ENCODE measurements at places on chromosomes 2 and 18.

DNA sequence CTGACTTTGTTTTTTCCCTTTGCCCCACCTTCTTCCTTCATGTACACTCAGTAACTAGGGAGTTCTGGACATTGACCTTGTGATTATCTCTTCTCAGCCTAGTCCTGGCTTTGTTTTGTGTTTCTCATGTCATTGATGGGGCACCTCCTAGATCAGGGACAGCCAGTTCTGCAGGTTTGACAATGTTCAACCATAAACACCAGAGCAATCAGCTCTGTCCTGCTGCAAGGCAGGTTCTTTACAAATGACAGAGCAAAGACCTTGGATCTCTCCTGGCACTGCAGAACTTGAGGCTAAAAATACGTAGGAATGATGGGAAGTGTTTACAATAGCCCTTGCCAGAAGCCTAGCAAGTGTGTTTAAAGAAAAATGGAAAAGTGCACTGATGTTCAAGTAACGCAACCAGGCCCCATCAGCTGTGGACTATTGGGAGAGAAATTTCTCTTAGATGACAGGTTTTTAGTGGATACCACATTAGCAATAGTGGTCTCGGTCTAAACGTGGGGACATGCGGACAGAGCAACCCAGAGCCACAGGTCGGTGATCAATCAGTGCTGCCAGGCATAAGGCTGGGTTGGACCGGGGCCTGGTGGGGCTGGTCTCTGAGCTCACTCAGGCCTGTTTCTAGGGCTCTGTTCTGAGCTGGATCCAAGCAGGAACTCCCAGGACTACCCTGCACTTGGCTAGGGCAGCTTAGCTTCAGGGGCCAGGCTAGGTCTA is 76.8 kb downstream of the SOWAHC start:
- no peak for DNase-seq

DNA sequence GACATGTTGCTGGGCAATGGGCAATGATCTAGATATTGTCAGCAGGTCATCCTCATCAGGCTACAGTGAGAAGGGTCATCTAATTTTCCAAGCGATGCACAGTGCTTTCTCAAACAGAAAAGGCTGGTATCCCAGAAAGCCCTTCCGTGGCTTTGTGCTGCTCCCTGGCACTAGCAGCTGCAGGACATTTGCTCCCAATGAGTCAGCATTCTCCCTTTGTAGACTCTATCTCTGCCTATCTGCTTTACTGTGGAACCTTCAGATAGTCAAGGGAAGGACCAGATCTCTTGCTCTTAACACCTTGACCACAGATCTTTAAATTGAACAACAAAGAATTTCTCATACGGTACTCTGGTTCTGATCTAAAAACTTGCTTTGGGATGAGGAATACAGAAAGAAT is 101.4 kb downstream of the CDH2 start:
- DNase-seq = no peak

DNA sequence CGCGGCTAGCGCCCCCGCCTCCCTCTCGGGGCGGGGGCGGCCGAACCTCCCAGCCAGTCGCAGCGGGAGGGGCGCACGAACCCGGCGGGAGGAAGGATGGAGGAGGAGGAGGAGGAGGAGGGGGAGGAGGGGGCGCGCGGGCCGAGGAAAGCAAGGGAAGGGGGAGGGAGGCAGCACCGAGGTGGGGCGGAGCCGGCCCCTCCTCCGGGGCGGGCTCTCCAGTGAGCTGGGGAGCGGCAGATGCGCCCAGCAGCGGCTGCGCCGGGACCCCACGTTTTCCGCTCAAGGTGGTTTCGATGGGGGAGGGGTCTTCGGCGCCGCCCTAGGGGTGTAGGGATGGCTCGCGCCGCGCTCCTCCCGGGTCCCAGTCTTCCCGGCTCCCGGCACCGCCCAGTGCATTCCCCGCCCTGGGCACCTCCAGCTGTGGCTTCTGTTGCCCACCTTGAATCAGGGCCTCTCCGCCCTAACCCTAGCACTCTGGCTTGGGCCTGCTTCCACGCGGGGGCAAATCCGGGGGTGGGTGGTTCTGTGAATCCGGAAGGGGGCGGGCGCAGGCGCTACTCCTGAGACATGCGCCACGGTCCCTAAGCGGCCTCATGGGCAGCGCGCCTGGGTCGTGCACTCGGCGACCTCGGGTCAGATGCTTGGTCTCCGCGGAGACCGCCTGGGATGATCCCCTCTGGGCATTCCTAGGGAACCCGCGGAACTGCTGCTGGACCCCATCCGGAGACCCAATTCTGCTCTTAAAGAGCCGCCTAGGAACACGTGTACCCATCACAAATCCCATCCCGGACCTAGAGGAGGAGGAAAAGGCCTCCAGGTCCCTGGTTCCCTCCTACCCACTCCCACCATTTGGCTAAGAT is at the start of gene FBXO41:
Gene FBXO41, minus strand, starts transcription at position 183 of the 863 bp plus-strand sequence. CDS start 14,848 bp downstream, outside the sequence.
- peak; percentile 52 for DNase-seq

GRCh38 chr18:676736-677135 is 19.3 kb downstream of the TYMS start:
- no peak for DNase-seq

DNA sequence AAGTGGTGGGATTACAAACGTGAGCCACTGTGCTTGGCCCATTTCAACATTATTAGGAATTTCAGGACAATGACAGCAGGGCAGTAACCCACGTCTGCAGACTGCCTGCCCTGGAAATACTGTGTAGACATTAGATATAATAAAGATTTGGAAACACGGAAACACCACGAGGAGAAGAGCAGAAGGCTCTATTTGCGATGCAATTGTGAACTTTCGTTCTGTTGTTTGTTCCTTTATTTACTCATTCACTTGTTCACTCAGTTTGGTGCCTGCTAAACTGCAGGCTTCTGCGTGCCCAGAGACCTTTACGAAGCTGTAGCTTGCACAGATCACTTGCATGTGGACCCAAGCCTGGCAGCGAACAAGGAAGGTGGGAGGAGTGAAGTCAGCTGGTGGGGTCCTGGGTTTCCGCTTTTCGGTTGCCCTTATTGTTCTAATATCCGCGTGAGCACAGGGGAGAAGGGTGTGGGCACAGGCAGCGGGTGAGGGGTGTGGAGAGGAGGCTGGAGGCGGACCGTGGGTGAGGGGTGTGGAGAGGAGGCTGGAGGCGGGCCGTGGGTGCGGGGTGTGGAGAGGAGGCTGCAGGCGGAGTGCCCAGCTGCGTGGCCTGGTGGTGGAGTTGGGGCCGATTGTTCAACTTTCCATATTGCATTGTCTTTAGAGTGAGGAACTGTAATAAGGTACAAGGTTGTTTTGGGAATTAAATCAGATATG is 3.4 kb downstream of the COLEC11 start:
- DNase-seq = no peak

- no peak for DNase-seq
Measured at GRCh38 chr2:222783592-222783991, 77.2 kb upstream of the ACSL3 start.

- DNase-seq = no peak
Measured at GRCh38 chr2:134739879-134740301, 21.1 kb upstream of the TMEM163 start.

DNA sequence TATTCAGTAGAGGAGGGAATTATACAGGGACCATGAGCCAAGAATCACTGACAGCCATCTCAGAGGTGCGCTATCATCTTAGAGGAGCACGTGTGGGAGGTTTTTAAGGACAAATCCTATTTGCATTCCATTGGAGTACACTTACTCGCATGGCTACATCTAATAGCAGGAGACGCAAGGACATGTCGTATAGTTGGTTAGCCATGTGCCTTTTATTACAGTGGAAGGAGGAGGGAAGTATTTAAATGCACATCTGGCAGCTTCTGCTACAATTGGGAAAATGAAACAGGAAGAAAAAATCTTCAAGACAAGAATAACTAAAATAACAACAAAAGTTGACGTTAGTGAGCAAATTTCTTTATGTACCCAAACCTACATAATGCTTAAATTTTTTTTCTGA is 86.5 kb upstream of the UGP2 start:
- no peak for DNase-seq

DNA sequence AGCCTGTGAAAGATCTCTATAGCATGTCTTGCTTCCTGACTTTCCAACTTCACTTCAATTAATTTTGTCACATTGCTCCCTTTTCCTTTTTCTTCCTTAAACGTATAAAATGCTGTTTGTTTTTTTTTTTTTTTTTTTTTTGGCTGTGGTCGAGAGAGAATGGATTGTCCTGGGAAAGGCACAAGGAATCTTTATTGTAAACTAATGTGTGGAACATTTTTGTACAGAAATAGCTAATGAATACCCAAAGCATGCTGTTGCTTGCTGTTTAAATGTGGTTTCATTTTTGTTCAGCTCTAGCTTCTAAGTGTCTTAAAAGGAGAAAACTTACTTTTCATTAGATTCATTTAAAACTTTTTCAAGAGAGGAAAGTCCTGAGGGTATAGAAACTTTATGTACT is 105.5 kb downstream of the GPD2 start:
- no peak for DNase-seq

DNA sequence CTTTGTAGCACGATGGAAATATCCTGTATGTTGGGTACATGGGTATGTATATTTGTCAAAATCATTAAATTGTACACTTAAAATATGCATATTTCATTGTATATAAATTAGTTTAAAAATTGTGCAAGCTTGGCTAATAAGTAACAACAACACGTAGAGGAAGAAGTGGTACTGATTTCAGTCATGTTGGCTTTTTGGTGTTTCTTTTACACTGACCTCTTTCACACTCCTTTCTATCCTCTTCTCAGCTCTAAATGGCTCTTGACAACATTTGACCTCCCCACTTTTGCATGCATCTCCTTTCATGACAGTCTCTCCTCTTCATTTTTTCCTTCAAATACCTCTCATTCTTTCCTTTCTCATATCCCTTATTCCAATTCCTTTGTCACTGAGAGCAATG is 801.4 kb upstream of the ZEB2 start:
- DNase-seq = no peak

- DNase-seq = no peak
Measured at GRCh38 chr2:197332641-197333040, 22.1 kb upstream of the ANKRD44 start.

DNA sequence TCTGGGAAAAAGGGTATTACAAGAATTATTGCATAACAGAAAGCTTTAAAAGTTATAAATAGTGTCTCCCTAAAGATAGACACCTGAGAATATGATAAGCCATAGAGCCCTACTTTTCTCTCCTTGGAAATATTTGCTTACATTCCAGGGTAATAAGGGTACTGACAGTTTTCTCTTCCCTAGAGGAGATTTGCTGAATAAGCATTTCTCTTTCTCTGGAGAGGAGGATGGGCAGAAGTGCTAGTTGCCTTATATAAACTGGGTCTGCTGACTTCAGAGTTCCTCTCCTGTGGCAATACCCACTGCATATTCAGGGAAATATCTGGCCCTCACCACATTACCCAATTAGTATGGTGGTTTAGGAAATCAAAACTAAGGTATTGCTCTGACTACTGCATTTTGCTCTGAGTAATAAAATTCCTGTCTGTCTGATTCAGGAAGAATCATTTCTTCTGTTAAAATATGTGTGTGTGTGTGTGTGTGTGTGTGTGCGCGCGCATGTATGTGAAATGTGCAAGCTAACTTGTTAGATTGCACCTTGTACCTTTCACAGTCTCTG is 1391.3 kb downstream of the DSC3 start:
- DNase-seq = no peak

DNA sequence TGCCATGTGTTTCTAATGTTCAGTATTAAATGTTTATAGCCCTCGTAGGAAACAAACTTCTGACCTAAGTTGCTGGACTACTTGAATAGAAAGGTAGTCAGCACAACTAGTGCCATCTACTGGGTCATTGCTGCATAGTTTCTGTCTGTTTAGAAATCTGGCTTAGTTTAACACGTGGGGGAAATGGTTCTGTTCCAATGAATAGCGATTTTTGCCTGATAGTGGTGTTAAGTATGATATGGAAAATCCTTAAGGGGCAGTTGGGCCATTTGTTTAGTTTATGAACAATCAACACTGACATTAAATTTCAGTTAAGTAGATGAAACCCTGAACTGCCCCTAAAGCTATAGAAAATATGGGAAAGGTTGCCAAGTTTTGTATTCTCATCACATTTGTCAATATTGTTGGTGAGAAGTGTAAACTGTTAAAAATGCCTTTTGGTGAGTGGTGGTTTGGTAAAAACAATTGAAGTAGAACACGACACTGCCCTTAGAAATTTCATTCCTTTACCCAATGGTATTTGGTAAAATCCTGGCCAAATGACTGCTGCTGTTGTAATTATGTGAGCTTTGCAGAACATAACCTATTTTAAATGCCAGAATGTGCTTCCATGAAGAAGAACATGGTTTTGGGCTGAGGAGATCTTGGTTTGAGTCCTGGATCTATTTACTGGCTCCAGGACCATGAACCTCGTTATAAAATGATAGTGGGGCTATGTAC is 13.2 kb downstream of the NABP1 start:
- no peak for DNase-seq

DNA sequence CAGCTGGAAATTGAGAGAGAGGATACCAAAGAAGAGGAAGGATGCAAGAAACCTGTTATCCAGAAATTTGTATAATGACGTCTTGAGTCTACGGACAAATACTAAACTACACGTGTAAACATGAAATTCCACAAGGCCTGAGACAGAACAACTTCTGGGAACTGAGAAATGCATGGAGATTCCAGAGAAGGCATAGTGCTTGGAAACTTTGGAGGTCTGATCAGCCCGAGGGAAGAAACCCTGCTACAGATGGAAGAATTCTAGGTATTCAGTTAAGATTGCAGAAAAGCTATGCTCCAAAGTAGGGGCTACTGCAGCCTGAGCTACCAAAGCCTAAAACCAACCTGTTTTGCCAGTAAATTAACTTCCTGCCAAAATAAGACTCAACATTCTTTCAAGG is 120.4 kb downstream of the PDCL3 start:
- no peak for DNase-seq

DNA sequence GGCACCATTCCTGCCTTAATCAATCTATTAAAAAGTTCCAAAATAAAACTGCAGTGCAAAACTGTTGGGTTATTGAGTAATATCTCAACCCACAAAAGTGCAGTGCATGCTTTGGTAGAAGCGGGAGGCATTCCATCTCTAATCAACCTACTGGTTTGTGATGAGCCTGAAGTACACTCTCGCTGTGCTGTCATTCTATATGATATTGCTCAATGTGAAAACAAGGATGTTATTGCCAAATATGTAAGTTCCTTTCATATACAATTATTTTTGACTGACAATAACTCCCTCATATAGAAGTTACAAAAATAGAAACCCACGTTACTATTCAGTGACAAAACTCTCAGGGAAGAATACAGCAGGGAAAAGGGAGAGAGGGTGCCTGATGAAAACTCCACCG is 43.0 kb downstream of the OSGEPL1 start:
- no peak for DNase-seq

DNA sequence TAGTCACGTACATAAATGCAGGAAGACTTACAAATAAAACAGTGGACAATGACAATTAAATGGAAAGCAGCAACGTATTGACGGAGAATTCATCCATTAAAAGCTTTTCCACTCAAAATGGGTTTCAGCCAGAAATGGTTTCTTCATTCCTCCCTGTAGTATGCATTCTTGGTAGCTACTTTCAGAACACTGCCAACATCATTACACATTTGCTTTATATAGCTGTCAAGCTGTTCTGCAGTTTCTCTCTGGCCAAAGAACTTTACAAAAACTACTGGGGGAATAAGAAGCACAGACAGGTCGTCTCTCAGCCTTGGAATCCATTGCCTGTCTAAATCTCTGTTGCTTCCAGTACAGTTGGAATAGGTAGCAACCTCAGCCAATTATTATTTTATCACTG is 84.1 kb upstream of the NCKAP5 start:
- no peak for DNase-seq
